ENCODE measurements at places on chromosomes 3 and 15. TPM values are rescaled to one million over a fixed set of nuclear protein-coding genes. Genes with fewer than 3 reads are reported as not detected.

DNA sequence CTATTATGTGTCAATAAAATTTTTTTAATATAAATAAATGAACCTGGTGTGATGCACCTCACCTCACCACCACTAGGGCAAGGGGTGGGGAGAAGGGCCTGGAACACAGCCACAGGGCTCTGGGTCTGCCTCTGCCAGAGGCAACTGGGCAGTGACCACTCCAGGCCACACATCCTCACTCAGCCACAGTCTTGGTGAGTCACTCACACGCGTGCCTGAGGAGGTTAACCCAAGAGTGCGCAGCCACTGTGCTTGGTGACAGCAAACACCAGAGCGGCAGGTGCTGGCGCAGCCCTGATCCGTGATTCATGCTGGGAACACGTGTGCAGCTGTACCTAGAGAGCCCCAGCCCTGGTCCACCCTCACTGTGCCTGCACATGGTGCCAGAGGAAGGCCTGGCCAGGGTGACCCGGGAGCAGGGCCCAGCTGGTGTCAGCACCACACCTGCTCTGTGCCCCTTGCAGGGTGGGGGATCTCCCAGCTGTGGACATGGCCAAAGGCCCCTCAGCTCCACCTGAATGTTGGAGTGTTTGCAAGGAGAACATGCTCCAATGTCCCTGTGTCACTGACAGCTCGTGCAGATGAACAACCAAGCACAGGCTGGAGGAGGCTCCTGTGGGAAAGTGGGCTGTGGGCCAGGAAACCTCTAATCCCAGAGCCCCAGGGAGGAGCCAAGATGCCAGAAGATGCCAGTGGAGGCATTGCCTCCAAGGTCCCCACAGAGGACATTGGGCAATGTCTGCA is 2.1 kb downstream of the SLC41A3 start:
- DNase-seq, result peak; percentile 58

- no peak for DNase-seq
Observed at GRCh38 chr3:16515885-16516420, 2.5 kb upstream of the RFTN1 start.

RCCD1 gene
- 21.8 TPM for total RNA-seq

- no peak for DNase-seq
Observed at GRCh38 chr15:73617913-73618312, 15.3 kb downstream of the NPTN start.

DNA sequence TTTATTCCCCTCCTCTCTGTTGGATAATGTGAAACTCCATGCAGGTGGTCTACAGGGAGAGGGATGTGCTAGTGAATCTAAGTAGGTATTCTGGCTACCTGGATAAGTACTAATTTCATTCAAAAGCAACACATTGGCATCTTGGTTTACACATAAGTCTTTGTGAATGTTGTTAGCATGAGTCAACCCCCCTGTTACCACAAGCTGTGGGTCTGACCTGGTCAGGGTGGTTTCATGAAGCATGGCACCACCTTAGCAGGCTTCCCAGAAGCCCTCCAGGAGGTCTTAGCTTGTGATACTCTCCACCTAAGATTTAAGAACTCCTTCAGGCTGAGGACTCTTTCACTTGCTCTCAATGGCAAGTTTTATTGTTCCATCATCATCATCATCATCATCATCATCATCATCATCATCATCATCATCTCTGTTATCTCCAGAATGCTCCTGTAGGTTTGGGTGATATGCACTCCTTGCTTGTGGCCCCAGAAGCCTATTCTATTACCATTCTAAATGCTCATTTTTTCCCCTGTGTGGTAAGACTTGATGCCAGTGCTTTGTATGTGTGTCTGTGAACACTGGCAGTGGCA is 62.8 kb downstream of the EPHB1 start:
- DNase-seq, result no peak

COL6A6 gene
- 0.12 TPM for total RNA-seq

DNA sequence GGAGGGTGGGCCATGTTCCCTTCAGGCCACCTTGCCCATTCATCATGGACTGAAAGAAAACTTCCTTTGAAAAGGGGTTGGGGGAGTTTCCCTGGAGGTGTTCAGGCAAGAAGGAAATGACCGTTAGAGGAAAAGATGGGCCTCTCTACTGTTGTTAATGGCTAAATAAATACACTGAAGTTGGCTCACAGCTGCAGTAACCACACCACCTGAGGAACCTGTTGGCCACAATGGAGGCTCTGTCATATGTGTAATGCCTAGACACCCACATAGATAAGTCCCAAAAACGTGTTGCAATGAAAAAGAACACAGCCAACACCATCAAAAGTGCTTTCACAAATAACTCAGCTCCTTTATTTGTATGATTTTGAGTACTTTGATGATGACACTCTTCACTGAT is 38.2 kb upstream of the FAM3D start:
- no peak for DNase-seq

MUC20 gene
- 198 TPM for total RNA-seq

SLC25A20 gene
- 24.4 TPM for total RNA-seq

- DNase-seq, result no peak
Observed at GRCh38 chr3:141575879-141576743, 89.3 kb downstream of the RASA2 start.

MYZAP gene
- total RNA-seq, result 8.2 TPM

GABRR3 gene
- total RNA-seq, result not detected
